Activated CD4-positive, alpha-beta memory T cell treated with anti-CD3 and anti-CD28 coated beads, Interleukin-2, amount 10 ng/mL, durations not matched to agents 7 days and 5 days (primary cell): ENCODE measurements at places on chromosomes 3 and 15. TPM values are rescaled to one million over a fixed set of nuclear protein-coding genes. Genes with fewer than 3 reads are reported as not detected.

- no peak for DNase-seq
Observed at GRCh38 chr3:32646761-32647160, 38.2 kb upstream of the CNOT10 start.

GRCh38 chr15:80904998-80905397 is 84.6 kb downstream of the MESD start:
- DNase-seq, result no peak

GRCh38 chr3:184022323-184022722 is 4.6 kb upstream of the ABCC5 start:
- DNase-seq, result no peak

- DNase-seq, result no peak
Observed at GRCh38 chr3:141646760-141647561, 91.1 kb upstream of the RNF7 start.

Gene AHSG
- not detected for total RNA-seq

Gene ANKRD63
- not detected for total RNA-seq

Gene SACM1L
- 103 TPM for total RNA-seq

Gene TMOD2
- 6.2 TPM for total RNA-seq
